NCI-H2029 treated with DMSO at 0.1 percent for 48 hours (cell line): ENCODE measurements at places on chromosomes 1 and 21.

GRCh38 chr1:245440922-245441321 lies 286.1 kb downstream of the KIF26B start:
- no peak for DNase-seq

- no peak for DNase-seq
Measured at GRCh38 chr21:41429305-41429704, 3.3 kb downstream of the MX1 start.

DNA sequence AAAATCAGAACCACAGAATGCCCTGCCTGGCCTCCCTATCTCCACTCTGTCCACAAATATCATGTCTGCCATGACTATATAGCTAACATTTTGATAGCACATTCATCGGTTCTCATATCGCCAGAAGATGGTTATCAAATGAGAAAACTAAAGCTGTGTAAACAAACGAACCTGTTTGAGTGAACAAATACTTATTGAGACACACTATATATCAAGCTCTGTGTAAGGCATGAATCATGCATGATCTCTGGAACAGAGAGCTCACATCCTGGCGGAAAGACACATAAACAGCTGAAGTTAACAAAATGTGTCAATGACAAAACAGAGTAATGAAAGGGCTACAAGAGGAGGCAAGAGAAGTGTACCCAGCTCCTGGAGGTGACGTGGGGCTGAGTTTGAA lies 13.1 kb downstream of the KCND3 start:
- peak; percentile 51 for DNase-seq

GRCh38 chr1:248818505-248819374 lies 7.0 kb downstream of the SH3BP5L start:
- no peak for DNase-seq

- DNase-seq: no peak
Measured at GRCh38 chr1:100323419-100324106, 28.7 kb upstream of the CDC14A start.

DNA sequence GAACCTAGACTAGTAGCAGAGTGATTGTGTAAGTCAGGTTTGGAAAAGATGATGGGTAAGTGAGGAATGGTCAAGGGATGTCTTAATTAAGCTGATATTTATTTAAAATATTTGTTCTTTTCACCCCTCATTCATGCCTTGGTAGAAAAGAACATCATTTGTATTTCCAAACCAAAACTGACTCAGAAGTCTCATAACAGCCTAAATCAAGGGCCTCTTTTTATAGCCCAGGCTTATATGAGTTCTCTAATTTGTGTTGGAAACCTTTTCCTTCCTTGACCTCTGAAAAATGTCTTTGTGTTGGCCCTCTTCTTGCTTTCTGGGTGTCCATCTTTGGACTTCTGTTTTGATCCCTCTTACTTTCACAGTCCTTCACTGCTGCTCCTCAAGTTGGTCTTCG lies 1428.2 kb downstream of the MRPL39 start:
- DNase-seq: no peak

- peak; percentile 55 for DNase-seq
Measured at GRCh38 chr1:94805912-94806311, 14.2 kb upstream of the SLC44A3 start.

DNA sequence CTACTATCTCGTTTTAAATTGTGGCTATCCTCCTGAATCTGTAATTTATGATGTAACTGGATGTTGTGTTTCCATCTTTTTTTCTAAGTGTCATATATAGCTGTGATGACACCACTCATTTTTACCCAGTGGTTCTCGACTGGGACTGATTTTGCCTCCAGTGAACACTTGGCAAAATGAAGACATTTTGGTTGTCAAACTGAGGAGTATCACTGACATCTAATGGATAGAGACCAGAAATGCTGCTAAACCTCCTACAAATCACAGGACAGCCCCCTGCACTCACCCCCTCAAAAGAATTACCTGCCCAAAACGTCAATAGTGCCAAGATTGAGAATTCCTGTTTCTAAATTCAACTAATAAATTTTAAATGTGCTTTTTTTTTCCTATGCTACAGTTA lies 1.9 kb downstream of the TRMT13 start:
- DNase-seq: no peak

DNA sequence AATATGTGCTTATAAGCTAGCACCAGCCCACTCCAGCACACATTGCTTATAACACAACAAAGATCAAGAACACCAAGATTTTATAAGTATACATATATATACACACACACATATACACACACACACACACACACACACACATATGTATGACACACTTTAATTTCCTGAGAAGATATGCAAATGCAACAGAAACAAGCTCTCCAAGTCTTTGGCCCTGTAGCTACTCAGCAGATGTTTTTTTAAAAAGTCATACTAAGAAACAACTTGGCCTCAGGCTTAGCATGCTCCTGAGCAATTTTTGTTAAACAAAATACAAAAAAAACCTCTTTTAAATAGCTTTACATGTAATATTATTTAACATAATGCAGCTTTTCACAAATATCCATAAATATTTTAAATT lies 11.1 kb downstream of the TNFSF18 start:
- DNase-seq: no peak

GRCh38 chr1:36119456-36119855 lies 5.6 kb downstream of the COL8A2 start:
- no peak for DNase-seq

GRCh38 chr1:213049232-213049631 lies 1.8 kb upstream of the RPS6KC1 start:
- no peak for DNase-seq

DNA sequence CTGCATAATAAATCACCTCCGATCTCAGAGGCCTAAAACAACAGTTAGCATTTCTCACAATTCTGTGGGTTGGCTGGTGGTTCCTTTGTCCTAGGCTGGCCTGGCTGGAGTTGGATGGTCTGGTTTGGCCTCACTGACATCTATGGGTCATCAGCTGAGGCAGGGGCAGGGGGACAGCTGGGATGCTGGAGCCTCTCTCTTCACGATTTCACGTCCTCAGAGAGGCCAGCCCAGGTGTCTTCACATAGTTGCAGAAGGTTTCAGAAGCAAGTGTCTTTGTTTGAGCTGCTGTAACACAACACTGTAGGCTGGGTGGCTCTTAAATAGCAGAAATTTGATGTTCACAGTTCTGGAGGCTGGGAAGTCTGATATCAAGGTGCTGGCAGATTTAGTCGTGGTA lies 155.5 kb upstream of the CACNA1E start:
- no peak for DNase-seq

DNA sequence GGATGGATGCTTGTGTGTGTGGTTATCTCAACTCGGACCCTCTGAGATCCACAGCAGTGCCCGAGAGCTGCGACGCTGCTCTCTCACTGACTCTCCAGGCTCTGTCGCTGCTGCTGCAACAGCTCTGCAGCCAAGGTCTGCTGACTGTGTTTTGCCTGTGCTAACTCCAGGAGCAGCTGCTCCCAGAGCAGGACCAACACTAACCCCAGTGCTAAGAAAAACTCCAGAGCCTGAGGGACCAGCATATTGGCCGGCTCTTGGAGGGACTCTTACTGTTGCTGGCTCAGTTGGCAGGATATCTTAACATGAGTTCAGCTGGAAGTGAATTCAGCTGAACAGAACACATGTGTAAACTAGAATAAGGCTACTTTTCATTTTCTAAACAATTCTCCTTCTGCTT lies 4.4 kb downstream of the LCE2C start:
- no peak for DNase-seq

DNA sequence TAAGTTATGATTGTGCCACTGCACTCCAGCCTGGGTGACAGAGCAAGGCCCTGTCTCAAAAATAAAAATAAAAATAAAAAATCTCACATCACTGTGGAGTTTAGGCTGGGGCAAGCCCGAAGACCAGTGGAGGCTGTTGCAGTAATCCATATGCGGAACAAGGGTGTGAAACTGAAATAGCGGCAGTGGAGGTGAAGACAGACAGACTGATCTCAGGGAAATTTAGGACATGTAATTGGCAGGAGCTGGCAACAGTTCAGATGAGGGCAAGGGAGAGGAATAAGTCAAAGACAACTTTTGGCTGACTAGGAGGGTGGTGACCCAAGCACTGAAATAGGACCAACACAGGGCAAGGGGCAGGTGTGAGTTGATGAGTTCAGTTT lies 8.4 kb downstream of the ARMH1 start:
- DNase-seq: no peak

GRCh38 chr1:191804311-191804710 lies 354.0 kb upstream of the RGS18 start:
- DNase-seq: no peak

GRCh38 chr1:246141306-246141705 lies 365.8 kb downstream of the SMYD3 start:
- no peak for DNase-seq
